Activated gamma-delta T cell treated with Interleukin-2 at 50 U/mL for 16 hours (primary cell): ENCODE measurements at places on chromosomes 5 and 9.

DNA sequence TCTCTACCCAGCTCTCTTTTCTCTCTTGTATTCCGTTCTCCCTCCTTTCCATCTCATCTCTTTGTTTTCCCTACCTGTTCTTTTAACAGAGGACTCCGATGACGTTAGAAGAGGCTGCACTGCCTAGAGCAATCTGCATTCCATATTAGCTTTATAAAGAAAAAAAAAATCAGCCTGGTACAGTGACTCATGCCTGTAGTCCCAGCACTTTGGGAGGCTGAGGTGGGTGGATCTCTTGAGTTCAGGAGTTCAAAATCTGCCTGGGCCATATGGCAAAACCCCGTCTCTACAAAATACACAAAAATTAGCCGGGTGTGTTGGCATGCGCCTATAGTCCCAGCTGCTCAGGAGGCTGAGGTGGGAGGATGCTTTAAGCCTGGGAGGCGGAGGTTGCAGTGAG lies 49.0 kb downstream of the DAPK1 start:
- DNase-seq, result no peak

DNA sequence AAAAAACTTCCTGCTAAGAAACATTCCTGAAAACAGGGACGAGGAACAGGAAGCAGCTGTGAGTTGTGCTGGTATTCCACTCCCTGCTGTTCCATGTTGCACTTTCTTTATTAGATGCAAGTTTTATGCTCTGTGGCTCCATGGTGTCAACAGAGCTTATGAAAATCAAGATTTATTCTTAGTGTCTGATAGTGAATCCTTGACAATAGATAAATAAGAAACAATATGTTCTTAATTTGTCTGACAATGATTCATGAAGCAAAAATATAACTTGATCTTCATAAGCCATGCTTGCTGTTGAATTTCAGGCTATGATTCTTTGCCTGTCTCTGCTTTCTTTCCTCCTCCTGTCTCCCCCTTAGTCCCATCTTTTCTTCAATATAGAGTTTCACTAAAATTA lies 119.6 kb downstream of the DROSHA start:
- DNase-seq, result no peak

GRCh38 chr5:172235132-172235780 lies 41.3 kb downstream of the EFCAB9 start:
- no peak for DNase-seq

- no peak for DNase-seq
Observed at GRCh38 chr9:14670718-14671117, 22.5 kb downstream of the ZDHHC21 start.

GRCh38 chr9:21450733-21451394 lies 10.6 kb downstream of the IFNA1 start:
- DNase-seq, result no peak
